GDM1 (cell line): ENCODE measurements at places on chromosomes 2 and 18.

- no peak for DNase-seq
Measured at GRCh38 chr2:75100011-75100800, 99.1 kb downstream of the TACR1 start.

DNA sequence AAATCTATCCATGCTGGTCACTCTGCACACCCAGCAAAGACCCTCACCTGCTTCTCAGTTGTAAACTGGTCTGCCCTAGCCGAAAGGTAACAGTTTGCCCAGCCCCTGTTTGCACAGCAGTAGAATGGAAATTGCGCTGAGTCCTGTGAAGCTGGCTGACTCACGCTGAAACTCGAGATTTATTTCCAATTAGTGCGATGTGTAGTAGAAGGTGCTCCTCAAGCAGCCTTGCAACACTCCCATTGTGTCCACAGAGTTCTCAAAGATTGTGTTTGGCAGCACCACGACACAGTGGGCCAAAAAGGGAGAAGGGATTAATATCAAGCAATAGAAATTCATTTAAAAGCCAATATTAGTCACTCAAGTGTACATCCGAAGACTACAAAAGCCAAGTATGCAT is 21.7 kb upstream of the APCDD1 start:
- DNase-seq = no peak

DNA sequence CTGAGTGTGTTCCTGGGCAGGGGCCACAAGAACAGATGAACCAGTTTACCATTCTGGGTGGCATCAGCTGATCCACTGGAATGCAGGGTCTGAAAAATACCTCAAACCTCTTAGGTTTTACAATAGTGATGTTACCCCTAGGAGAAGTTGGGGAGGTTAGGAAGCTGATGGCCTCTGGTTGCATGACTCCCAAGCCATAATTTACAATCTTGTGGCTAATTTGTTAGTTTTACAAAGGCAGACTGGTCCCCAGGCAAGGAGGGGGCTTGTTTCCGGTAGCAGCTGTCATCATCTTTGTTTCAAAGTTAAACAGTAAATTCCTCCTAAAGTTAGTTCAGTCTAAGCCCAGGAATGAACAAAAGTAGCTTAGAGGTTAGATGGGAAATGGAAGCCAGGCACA is 113.8 kb upstream of the SLC38A11 start:
- DNase-seq = no peak

DNA sequence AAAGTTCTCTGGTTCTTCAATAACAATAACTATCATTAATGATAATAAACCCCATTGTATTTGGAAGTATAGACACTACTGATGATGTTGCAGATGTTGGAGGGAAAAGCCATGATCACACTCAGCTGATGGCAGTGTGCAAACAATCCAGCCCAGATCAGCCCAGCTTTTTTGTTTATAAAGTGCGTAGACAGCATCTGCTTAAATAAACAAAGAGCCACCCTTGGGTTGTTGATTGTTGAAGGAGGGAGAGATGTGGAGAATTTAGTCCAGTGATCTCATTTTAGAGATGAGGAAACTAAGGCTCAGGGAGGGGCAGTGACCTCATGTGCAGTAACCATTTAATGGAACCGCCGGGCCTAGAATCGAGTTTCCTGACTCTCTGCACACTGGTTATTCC is 56.0 kb upstream of the MEX3C start:
- no peak for DNase-seq

DNA sequence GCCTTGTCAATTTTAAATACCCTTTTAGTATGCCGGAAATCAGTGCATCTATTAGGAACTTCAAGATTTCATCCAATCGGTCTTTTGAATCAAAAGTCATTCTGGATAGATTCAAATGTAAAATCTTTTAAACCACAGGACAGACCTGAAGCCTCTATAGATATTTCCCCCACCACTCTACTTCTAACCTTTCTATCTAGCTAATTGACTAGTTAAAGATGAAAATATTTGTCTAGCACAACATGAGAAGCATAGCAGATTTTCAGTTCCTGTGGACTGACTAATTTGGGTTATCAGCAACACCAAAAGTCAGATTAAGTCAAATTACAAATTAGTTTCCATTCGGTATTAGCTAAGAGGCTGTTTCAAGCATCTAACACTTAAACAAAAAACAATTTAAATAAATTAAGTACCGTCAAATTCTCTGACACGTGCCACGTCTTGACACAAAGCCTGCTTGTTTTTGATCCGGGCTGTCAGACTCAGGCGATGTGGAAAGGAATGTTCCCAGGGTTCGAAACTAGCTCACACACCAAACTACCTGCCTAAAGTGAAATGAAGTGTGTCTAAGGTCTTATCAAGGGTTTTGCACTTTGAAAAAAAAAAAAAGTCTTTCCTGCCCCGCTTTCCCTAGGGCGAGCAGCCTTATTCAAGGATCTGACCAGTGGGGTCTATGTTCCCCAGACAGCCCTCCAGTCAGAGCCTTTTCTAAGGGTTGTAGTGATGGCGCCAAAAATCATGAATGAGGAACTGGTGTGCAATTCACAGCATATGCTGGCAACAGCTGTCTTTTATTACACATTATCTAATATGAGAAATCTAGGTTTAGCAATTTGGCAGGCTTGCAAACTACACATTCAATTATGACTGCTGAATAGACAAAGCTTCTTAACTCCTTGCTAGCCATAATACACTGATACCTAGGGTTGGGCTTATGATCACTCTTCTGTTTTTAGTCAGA is 4.7 kb downstream of the CYTIP start:
- no peak for DNase-seq

GRCh38 chr2:38187541-38188011 is 111.6 kb upstream of the CYP1B1 start:
- no peak for DNase-seq

DNA sequence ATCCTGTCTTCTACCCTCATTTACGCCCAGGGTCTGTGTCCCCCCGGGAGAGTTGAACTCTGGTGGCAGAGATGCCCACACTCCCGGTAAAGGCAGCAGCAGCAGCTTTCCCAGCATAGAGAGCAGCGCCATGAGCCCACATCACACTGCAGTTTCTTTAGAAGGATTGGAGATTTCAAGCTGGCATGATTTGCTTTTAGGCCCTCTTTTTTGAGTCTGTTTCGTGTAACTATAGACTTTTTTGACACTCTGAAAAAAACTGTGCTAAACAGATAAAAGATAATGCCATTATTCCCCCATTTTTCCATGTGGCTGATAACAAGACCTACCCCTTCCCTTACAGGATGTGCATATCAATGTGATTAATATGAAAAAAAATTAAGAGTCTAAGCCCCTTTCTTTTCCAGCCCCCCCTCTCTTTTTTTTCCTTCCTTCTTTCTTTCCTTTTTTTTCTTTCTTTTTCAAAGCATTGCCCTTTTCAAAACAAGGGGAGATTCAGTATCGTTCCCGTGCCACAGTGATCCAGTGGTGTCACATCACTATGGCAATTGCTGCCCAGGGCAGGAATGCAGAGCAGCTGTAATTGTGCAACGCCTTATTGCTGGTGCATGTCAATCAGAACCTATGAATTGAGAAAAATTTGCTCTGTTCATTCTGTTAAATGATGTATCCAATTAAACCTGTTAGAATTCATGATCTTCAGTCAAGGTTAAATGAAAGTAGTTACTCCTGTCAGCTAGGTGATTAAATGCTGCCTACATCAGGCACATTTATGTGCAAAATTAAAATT is 104.5 kb downstream of the CDCA7 start:
- no peak for DNase-seq

DNA sequence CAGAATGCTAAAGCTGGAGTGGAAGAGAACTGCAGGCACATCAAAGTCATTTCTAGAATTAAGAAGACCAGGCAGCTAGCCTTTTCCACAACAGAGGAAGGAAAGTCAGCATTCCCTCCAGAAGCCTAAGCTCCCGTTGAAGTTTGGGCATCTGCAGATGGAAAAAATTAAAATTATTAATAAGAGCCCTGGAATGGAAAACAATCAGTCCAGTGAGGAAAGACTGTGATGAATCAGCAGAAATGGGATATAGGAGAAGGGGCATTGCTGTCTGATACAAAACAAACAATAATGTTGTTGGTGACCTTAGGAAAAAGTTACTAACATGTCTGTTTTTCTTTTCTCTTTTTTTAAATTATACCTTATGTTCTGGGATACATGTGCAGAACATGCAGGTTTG is 450.7 kb upstream of the SLC14A2 start:
- no peak for DNase-seq
